ENCODE measurements at places on chromosomes 4 and X.

- no peak for DNase-seq
Measured at GRCh38 chrX:107360788-107361360, 88.6 kb upstream of the FRMPD3 start.

- peak; percentile 14 for DNase-seq
Measured at GRCh38 chrX:53048169-53049126, at the start of gene GPR173. TSS of gene GPR173 (plus strand) at chrX:53048789. CDS start at chrX:53076622, 27,833 bp downstream.

DNA sequence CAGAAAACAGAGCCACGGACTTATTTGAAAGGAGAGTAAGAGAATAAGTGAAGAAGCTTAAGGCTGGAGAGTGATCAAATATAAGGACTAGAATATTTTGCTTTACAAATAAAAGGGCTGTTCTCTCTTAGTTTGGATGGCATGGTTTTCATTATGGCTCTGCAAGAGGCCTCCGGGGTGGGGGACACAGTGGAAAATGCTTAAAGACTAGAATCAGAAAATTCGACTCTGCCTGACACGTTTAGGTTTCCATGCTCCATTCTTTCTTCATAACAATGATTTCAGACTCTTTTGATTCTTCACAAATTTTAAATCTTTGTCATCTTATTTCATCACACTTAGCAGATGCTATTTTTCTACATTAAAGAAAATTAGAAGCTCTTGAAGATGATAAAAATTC is 632.4 kb upstream of the BOD1L1 start:
- no peak for DNase-seq

DNA sequence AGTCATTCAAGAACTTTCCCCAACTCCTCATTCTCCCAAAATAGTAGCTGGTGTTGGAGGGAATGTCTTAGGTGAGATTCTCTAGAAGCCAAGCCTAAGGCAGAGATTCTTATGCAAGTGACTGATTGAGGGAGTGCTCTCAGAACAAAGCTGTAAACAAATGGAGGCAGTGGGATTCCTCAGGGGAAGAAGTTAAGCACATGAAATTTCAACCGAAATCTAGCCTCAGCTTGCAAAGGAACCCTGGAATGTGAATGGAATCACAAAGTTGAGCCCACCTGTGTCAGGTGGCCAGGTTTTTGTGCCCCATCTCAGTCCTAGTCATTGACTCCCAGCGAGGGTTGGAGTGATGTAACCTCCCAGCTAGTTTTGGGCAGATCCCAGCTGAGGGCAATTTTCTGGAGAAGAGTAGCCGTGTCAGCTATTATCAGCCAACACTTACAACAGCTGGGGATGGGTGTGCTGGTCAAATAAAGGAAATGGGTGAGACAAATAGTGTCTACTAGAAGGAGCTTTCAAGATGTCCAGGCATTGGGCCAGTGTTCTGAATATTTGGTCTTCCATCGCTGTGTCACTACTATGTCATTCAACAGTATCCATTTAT is 29.7 kb upstream of the FGF2 start:
- no peak for DNase-seq

GRCh38 chrX:9087271-9088040 is 53.5 kb upstream of the FAM9B start:
- DNase-seq: no peak

- no peak for DNase-seq
Measured at GRCh38 chr4:86848136-86848535, 1.0 kb downstream of the SLC10A6 start.

GRCh38 chrX:140507982-140508305 is 3.1 kb upstream of the SOX3 start:
- DNase-seq: no peak

DNA sequence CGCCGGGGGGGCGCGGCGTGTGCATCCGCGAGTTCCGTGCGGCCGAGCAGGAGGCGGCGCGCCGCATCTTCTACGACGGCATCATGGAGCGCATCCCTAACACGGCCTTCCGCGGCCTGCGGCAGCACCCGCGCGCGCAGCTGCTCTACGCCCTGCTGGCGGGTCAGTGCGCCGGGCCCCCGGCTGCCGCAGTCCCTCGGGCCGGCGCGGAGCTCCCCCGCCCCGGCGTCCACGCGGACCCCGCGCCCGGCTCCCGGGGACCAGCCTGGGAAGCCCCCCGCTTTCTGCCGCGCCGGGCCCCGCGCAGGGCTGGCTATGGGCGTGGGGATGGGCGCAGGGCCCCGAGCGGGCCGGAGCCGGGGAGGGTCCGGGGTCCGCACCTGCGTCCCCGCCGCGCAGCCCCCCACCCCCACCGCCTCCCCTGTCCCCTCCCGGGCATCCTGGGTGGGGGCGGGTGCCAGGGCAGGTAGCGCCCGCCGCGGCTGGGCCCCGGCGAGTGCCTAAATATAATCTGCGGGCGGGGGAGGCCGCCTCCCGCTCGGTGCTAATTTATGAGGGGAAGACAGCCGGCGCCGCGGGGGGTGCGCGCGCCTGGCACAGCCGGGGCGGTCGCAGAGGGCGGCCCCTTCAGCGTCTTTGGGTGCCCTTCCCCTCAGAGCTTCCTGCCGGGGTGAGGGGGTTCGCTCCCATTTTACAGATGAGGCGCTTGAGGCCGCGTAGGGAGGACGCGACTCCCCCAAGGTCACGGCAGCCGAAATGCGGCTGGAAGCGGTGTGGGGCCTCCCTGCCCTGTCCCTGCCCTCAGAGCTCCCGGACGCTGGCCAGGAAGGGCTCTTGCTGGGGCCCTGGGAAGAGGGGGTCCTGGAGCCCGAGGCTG is 837 bp downstream of the NAT8L start:
- no peak for DNase-seq

GRCh38 chr4:19301527-19301926 is 950.2 kb upstream of the SLIT2 start:
- DNase-seq: no peak

DNA sequence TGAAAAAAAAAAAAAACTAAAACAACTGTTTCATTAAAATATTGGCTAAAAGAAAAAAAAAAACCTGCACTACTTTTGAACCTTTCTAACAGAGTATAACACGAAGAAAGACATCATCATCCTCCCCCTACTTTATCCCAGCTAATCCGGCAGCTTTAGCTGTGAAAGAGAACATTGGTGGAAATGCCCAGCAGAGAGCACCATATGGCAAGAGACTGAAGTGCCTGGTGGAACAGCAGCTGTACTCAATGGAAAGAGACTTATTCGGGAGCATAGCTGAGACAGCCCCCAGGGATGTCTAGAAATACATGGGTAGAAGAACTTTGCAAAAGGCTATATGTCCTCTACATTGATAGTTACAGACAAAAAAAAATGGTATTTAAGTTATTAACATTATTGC is 30.3 kb downstream of the STPG2 start:
- no peak for DNase-seq

DNA sequence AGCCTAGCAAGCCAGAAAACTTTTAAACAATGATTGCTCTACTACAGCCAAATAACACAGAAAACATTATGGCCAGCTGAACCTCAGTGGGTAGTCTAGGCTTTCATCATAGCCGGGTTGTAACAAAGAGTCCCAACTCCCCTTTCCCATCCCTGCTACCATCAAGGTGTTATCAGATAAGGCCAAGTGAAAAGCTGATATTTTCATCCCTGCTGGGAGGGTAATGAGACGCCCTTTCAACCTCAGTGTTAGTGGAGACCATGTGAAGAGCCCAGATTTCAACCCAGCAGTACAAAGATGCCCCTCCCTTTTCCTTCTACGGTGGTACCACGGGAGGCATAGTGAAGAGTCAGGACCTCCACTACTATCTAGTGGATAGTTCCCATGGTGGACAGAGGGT is 433.7 kb downstream of the GPM6A start:
- no peak for DNase-seq

- no peak for DNase-seq
Measured at GRCh38 chr4:41332510-41333054, 75.9 kb downstream of the UCHL1 start.

GRCh38 chr4:177380730-177381287 is 61.4 kb downstream of the AGA start:
- DNase-seq: peak; percentile 12

DNA sequence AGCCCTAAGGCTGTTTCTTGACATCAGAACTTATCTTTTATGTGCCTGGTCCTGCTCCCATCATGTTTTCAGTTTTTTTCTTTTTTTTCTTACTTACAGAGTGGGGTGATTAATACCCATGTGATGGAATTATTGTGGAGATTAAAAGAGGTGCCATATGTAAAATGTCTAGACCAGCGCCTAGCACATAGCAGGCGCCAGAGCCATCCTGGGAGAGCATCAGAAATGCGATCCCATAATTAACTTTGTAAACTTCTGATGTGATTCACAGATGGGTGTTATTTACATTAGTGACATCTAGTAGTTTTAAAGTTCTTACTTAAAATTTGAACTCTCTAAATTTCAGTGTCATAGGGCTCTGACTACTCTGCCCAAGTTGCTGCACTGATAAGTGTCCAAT is 66.2 kb upstream of the PGRMC2 start:
- no peak for DNase-seq

DNA sequence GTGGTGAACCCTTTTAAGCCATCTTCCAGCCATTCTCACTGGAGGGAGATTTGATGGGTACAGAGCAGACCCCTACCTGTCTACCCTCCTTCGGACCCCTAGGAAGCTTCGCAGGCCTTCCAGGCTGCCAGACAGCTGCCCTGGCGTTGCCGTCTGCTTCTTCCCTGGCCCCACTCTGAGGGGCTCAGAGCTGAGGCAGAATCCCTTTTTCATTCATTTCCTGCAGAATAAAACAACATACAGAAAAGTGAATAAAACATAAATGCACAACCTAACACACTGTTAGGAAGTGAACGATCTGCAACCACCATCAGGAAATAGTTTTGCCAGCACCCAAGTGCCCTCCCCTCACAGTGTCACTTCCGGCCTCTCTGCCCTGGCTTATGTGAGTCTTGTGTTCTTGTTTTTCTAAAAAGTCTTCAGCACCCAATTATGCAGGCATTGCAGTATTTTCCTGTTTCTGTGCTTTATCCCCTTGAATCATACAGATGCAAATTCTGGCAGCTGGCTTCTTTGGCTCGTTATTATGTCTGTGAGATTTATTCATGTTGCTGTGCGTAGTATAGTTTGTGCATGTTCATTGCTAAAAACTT is 5.6 kb upstream of the ADD1 start:
- no peak for DNase-seq

GRCh38 chrX:150548684-150549083 is 19.7 kb upstream of the MTM1 start:
- DNase-seq: peak; percentile 19

DNA sequence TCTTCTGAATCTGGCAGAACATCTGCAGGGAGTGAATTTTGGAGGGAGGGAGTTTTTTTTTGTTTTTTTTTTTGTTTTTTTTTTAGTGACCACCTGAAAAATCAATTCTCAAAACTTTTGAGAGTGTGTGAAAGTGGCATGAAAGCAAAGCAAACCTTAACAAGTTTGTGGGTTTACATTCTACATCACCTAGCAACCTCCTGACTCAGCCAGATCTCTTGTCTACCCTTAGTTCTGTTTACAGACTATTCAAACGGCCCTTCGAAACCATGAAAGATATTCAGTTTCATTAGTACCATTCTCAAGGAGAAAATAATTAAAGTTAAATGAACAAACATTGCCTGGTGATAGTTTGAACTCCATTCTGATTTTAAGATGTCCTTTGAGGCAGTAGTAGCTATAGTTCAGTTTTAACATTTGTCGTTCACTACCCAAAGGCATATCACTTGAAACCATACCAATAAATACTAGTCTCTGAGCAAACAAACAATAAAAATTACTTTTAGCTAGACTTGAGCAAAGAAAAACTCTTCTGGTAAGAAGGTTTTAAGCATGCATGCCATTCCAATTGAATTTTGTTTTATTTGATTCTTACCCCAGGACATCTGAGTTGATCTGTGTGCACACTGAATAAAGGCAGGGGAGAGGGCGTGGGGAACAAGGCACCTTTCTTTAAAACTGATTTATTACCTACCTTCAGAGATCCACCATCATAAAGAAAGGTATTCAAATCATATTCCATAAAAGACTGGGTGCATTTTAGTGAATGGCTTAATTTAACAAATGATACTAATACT is 137.7 kb downstream of the ARX start:
- no peak for DNase-seq

DNA sequence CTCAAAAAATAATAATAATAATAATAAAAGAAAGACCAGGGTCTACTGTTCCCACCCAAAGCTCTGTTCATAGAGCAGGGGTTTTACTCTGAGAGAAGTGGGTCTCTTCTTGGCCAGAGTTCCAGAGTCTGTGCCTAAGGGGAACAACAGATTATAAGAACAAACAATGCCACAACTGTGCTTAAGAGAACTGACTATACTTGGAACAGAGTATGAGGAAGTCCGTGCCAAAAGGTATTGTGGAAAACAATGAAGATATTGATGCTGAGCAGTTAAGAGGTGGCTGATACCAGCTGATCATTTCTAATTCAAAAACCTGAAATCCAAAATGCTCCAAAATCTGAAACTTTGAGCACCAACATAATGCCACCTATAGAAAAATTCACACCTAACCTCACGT is 229.6 kb downstream of the FBXO8 start:
- no peak for DNase-seq
